ENCODE measurements at places on chromosomes 6 and 20.
A peak's percentile ranks its signal among the peaks of the same experiment; 100 is the strongest.

GRCh38 chr6:163133017-163133416, 281.5 kb upstream of the QKI start:
- no peak for DNase-seq

GRCh38 chr6:84882768-84883766, 118.7 kb upstream of the TBX18 start:
- no peak for DNase-seq

DNA sequence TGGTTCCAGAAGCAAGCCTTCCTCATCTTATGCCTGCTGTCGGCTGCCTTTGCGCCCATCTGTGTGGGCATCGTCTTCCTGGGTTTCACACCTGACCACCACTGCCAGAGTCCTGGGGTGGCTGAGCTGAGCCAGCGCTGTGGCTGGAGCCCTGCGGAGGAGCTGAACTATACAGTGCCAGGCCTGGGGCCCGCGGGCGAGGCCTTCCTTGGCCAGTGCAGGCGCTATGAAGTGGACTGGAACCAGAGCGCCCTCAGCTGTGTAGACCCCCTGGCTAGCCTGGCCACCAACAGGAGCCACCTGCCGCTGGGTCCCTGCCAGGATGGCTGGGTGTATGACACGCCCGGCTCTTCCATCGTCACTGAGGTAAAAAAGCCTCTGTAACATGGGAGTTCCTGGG, 366 bp downstream of the SLC22A1 start:
- peak; percentile 53 for DNase-seq

DNA sequence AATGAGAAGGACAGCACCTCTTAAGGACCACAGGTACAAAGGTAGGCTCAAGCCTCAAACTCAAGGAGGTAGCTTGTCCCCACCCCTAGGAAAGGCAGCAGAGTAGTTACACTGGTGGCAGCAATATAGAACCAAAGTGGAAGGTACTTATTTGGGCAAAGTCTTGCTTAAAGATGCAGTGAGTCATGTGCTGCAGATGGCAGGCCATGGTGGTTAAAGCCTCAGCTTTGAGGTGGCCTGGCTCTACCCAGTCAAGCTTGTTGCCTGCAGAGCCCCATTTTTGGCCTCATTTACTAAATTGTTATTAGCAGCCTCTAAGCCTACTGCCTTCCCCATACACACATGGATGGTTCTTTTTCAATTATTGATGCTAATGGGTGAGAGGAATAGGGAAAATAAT, 146.0 kb downstream of the ELOVL4 start:
- no peak for DNase-seq

GRCh38 chr6:94071835-94072234, 652.5 kb upstream of the EPHA7 start:
- no peak for DNase-seq
